ENCODE measurements at places on chromosomes 5 and 9.

DNA sequence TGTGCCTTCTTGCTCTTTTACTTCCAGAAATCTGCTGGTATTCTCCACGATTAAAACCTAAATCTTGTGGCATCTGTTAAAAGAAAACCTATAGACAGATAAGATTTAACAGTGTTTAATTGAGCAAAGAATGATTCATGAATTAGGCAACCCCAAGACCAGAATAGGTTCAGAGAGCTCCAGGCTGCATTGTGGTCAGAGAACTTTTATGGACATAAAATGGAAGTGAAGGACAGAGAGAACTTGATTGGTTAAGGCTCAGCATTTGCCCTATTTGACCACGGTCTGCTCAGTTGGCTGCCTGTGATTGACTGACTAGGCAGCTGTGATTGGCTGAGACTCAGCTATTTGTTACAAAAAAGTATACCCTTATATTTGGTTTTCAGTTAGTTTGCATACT, 10.4 kb upstream of the SLC36A2 start:
- no peak for DNase-seq

GRCh38 chr5:159851053-159851452, 65.2 kb upstream of the ADRA1B start:
- DNase-seq, result peak; percentile 51

- peak; percentile 90 for DNase-seq
Measured at GRCh38 chr9:5879419-5880181, 11.1 kb upstream of the MLANA start.

DNA sequence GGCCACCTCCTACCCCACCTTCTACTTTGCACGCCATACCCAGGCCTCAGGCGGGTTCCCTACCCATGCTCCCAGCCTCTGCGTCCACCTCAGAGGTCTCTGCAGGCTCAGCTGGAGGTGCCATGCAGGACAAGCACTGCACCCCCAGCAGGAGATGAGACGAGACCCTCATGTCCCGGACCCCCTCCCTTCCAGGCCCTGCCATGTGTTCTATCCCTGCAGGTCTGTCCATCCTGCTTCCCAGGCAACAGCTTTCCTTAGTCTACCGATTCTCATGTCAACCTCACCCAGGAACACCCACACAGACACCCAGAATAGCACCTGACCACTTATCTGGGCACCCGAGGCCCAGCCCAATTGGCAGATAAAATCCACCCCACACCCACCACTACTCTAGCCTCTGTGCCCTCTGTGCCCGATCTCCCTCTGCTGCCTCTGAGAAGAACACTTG, 52.1 kb downstream of the SEMA4D start:
- DNase-seq, result no peak

GRCh38 chr9:80157561-80157983, 585.8 kb downstream of the TLE4 start:
- DNase-seq, result peak; percentile 54

- DNase-seq, result no peak
Measured at GRCh38 chr9:99006979-99007378, 63.3 kb downstream of the COL15A1 start.

DNA sequence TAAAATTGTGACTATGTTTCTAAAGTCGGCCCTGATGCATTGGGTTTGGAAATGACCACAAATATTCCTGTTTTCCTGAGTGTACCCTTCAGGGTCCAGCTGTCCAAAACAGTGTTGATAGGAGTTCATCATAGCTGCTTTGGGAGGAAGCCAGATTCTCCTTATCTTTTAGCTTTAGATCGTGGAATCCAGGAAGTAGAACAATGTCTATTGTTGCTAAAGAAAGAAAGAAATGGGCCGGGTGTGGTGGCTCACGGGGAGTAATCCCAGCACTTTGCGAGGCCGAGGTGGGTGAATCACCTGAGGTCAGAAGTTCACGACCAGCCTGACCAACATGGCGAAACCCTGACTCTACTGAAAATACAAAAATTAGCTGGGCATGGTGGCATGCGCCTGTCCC, 9.5 kb downstream of the CAVIN4 start:
- DNase-seq, result peak; percentile 50

- no peak for DNase-seq
Measured at GRCh38 chr5:72145348-72145747, 38.1 kb downstream of the MAP1B start.

- DNase-seq, result no peak
Measured at GRCh38 chr9:87699835-87700234, 26.1 kb upstream of the CTSL start.

DNA sequence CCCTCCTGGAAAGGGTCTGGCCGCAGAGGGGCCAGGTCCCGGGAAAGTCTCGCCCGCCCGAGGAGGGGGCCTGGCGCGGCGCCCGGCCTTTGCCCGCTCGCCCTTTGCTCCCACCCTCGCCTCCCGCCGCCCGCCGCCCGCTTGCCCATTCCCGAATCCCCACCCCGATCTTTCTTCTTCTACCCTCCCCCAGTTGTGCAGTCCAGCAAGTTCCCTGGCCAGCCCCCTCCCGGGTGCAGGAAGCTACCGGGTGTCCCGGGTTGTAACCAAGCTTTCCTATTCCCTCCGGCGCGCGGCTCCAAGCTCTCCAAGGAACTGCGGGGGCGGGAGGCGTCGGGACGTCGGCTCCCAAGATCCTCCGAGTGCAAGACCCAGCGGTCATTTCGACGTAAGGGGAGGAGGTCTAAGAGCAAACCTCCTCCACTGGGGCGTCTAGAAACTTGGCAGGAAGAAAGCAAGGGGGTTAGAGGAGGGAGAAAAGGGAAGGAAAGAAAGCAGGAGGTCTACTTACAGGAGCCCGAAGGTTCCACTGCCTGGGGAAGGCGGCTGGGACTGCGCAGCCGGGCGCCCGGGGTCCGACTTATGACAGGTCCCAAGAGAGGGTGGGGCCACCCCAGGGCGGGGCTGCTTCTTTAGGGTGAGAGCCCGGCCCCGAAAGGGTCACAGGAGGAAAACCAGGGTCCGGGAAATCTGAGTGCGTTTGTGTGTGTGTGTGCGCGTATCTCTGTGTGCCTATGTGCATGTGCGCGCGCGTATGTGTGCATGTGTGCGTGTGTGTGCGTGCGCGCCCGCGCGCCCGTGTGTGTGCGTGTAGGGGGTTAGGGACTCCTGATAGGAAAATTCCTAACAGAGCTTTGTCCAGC, at the start of gene PTGR1:
Gene PTGR1 (minus strand): TSS at position 556 of the 863 bp plus-strand sequence. CDS start 2,225 bp downstream, outside the sequence.
- peak; percentile 90 for DNase-seq

DNA sequence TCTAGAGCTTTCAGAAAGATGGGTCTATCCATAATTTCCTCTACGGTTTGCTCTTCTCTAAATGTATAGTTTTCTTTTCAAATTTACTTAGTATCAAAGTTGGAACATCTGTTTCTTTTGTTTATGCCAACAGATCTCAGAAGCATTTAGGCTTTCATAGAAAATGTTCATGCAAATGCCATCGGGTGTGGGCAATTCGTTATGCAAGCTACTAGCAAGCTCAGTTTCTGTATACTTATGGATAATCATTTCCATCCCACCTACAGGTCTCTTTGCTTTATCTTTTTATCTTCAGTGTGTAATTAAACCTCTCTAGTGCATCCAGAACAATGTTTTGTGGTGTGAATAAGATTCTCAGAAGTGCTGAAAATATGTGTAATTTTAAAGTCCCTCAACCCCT, 59.9 kb downstream of the NUDT12 start:
- DNase-seq, result no peak

DNA sequence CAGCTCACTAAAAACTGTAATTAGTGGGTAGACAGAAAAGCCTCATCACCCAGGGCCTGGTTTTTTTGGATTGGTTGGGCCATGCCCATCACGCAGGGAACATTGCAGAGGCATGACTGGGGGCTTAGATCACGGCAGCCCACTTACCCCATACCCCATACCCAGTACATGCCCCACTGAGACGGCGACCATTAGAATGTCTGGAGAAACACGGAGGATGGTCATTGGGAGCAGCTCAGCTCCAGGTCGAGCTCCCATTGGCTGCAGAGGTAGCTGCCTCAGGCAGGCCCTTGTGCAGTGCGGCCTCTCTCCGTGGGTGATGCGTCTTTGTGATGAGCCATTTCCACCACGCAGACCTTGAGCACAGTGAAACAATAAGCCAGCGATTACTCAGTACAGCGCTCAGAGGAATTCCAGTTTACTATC, 204.0 kb downstream of the GADD45G start:
- peak; percentile 80 for DNase-seq

DNA sequence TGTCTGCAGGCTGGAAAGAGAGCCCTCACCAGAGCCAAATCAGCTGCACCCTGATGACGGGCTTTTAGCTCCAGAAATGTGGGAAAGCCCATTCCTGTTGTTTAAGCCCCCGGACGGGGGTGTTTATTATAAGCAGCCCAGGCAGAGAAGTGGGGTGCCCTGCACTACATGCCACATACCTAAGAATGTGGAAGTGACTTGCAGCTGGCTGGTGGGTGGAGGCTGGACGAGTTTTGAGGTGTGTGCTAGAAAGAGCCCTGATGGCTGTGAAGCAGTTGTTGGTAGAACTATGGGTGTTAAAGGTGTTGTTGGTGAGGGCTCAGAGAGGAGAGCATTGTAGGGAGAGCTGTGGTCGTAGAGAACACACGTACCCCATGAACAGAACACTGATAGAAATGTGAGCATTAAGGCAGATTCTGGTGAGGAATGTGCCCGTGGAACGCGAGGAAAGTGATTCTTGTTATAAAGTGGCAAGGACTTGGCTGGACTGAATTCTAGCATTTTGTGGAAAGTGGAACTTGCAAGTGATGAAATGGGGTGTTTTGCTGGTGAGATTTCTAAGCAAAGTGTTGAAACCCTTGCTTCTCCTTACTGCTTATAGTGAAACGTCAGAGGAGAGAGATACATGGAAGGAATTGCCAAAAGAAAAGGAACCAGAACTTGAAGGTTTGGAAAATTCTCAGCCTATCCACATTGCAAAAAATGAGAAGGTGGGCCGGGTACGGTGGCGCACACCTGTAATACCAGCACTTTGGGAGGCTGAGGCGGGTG, 38.9 kb downstream of the AHRR start:
- DNase-seq, result no peak

GRCh38 chr9:125325826-125326225, 64.2 kb downstream of the GAPVD1 start:
- peak; percentile 26 for DNase-seq

- peak; percentile 86 for DNase-seq
Measured at GRCh38 chr5:67287510-67288268, 91.1 kb upstream of the CD180 start.

GRCh38 chr5:76252437-76252836, 150.6 kb upstream of the IQGAP2 start:
- peak; percentile 5 for DNase-seq

DNA sequence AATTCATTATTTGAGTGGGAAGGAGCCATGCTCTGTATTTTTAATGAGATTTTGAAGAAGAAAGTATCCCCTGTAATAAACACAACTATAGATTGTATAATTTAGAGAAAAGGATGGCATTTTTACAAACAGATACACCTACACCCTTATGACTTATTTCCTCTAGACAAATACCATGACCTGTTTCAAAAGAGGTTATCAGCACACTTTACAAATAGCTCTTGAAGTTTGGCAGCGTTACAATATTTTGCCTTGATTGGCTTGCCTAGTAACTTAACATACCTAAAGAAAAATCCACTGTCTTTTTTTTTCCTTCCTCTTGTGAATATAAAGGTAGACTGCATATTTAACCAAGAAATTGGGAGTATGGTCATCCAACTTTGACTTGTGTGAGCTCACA, 28.5 kb upstream of the CETN3 start:
- no peak for DNase-seq

- DNase-seq, result peak; percentile 93
Measured at GRCh38 chr5:34660444-34660843, 4.3 kb downstream of the RAI14 start.

GRCh38 chr9:136881691-136882108, 4.6 kb upstream of the TRAF2 start:
- DNase-seq, result no peak

DNA sequence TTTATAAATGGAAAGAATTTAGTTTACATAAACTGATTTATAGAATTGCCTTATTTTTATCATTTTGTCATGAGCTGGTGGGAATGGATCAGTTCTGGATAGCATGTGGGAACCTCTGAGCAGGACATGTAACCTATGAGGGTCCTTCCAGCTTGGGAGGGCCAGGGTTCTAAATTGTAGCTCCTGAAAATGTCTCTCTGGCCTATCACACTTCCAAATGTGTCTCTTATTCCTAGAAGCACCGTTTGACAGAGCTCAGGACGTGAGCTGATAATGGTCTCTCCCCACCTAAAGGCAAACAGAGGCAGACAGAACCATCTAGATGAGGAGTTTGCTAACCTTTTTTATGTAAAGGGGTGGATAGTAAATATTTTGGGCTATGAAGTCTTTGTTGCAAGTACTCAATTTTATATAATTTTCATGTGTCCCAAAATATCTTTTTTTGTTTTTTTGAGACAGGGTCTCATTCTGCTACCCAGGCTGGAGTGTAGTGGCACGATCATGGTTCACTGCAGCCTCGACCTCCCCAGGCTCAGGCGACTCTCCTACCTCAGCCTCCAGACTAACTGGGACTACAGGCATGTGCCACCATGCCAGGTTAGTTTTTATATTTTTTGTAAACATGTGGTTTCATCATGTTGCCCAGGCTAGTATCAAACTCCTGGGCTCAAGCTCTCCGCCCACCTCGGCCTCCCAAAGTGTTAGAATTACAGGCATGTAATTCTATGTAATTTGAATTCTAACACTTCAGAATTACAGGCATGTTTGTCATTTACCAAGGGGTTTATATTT, 4.0 kb downstream of the TRAF1 start:
- DNase-seq, result no peak

- peak; percentile 49 for DNase-seq
Measured at GRCh38 chr5:111135946-111136345, 43.8 kb downstream of the WDR36 start.

DNA sequence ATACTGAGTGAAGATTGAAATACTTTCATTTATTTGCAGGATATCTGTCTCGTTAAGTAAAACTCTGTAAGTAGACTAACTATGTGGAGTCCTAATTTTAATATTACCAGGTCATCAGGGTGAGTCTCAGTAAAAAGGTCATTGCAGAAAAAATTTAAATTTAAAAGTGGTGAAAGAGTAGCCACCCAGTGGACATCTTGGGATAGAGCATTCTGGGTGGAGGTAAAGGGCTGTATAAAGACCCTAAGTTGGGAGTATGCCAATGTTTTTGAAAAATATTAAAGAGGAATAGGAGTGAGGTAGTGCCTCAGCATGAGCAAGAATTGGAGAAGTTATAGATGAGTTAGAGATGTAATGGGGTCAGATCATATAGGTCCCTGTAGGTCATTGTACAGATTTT, 145.5 kb downstream of the HMHB1 start:
- no peak for DNase-seq

- no peak for DNase-seq
Measured at GRCh38 chr5:79205965-79206364, 30.0 kb upstream of the JMY start.

DNA sequence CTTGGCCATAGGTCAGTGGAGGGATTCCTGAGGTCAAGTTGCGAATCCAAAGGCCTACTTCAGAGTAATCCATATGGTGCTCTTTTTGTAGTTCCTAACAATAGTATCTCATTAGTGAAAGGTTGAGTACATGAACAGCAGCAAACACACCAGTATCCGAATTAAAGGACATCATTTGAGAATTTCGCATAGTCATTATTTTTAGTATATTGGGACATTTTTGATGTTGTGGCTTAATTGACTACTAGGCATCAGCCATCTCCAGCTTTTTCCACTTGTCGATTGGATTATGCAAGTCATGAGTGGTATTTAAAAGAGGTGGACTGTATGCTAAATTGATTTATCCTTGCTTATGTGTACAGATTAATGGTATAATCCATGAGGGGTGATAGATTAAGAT, 23.7 kb downstream of the MAP3K1 start:
- no peak for DNase-seq
